T-helper 1 cell (primary cell): ENCODE measurements at places on chromosomes 4 and X.

DNA sequence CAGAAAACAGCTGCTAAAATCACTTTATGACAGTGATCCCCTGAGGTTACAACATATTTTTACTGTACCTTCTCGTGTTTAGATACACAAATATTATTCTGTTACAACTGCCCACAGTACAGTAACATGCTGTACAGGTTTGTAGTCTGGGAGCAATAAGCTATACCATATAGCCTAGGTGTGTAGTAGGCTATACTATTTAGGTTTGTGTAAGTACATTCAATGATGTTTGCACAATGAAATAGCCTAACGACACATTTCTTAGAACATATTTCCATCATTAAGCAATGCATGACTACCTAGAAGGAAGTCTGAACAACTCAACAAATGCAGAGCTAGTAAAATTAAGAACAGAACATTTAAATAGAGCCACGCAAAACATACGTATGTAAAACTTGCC is 112.7 kb downstream of the ZAR1 start:
- no peak for DNase-seq

DNA sequence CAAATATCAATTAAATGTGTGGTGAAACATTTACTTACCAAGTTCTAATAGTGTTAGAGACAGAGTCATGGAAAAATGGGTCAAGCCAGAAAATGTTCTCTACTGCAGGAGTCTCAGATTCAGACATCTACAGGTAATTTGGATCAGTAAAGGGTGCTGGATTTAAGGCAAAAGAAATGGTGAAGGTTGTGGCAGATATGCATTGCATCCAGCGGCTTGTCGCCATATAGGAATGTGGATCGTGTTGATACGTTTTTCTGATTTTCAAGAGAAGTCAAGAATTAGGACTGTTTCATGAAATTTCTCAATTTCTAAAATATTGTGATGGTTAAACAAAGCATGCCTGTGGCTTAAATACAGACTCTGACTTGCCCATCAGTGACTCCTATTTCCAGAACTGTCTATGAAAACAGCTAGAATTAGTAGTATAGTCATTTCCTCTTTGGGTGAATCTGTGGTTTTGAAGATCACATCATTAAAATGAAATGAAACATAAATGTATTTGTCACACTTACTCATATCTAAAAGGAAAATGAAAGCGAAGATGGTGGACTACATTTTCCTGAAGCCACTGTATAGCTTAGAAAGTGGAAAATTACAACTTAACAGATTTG is 110.1 kb upstream of the VEGFC start:
- no peak for DNase-seq

- no peak for DNase-seq
Measured at GRCh38 chrX:68721991-68722860, 74.8 kb downstream of the STARD8 start.

- DNase-seq, result no peak
Measured at GRCh38 chr4:127048376-127049044, 584.2 kb upstream of the INTU start.

GRCh38 chr4:136664988-136665387 is 867.3 kb downstream of the PCDH18 start:
- DNase-seq, result no peak

GRCh38 chr4:101229116-101229515 is 118.2 kb downstream of the PPP3CA start:
- DNase-seq, result no peak

DNA sequence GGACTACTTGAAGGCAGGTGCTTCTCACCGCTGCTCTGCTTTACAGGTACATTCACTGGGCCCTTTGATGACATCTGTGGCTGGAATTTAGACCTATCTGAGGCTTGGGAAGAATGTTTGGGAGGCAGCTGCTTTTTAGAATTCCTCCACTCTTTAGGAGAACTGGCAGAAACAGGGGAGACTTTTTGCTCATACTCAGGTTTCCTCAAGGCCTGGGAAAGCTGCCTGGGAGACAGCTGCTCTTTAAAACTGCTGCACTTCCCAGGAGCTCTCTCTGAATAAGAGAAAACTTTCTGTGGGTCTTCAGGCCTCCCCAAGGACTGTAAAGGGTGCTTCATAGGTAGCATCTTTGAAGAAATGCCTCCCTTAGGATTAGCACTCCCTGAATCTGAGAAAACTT is 14.3 kb downstream of the CT47C1 start:
- no peak for DNase-seq

DNA sequence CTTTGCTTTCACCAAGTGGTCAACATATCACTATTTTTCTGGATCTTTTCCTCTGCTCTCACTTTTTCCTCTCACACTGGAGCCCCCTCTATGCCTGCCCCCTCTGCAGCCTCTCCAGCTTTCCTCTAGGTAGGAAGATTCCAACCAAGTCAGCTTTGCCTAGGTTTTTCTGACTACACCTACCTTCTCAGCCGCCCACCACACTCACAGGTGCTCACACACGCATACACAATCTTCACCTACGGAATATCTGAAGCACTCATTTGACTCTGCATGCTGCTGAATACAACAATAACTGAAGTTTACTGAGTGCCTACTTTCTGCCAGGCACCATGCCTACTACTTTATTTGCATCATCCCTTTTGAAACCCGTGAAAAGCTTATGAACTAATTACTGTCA is 328.0 kb downstream of the PPP3CA start:
- DNase-seq, result no peak

GRCh38 chr4:122661176-122662160 is 40.6 kb upstream of the IL21 start:
- peak; percentile 23 for DNase-seq

- no peak for DNase-seq
Measured at GRCh38 chrX:46733226-46733625, 25.7 kb downstream of the SLC9A7 start.

DNA sequence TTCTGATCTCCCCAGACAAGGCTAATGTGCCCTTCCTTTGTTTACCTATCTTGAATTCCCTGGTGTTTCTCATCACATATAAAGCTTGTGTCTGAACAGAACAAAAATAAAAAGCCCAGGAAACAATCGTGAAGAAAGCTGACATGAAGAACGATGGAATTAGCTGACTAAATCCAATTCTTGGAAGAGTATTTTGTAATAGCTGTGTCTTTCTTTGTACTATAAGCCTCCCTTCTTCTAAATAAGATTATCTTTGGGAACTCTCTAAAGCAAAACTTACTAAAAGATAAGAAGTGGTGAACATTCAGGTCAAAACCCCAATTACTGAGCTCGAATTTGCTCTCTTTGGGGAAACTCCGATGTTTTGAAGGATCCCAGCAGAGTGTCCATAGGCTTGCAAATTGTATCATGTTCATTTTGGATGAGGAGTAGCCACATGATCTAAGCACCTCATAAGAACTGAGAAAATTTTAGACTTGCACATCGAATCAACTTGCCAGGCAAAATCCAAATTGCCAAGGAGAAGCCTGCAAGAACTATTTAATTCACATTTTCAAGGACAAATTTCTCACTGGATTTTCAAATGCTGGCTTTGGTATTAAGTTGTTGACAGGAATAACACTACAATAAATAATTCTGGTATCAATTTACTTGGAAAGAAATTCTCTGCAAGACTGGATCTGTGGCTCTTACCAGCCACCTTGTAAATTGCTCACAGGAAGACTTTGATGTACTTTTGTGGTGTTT is 106.2 kb downstream of the LNX1 start:
- no peak for DNase-seq

DNA sequence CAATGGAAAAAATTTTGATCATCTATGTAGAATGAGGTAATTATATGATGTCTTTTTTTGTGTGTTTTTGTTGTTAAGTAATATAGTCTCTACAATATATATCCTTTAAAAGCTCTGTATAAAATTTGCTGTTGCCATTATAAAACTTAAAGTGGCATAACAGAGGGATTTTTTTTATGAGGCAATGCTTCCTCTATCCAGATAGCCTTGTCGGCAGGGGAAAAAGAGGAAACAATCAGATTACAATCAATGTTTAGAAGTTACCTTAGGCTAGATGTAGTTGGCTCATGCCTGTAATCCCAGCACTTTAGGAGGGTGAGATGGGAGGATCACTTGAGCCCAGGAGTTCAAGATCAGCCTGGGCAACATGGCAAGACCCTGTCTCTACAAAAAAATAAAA is 86.8 kb downstream of the DIAPH2 start:
- no peak for DNase-seq

DNA sequence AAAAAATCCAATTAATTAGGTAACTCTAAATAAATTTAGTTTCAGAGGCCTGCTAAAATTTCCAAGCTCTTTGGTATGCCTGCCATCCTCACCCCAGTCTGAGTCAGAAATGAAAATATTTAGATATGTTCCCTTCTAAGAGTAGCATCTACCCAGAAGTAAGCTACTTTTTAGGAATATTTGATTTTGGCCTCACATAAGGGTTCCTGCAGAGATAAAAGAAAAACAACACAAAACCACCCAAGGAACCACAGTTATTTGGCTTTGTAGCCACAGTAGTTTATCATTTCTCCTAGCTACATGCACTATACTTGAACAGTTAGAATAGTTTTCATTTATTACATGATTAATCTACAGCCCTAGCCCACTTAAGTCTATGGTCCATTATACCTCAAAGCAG is 192.6 kb upstream of the FAM241A start:
- no peak for DNase-seq

- no peak for DNase-seq
Measured at GRCh38 chr4:152099555-152099954, 338.7 kb upstream of the GATB start.

DNA sequence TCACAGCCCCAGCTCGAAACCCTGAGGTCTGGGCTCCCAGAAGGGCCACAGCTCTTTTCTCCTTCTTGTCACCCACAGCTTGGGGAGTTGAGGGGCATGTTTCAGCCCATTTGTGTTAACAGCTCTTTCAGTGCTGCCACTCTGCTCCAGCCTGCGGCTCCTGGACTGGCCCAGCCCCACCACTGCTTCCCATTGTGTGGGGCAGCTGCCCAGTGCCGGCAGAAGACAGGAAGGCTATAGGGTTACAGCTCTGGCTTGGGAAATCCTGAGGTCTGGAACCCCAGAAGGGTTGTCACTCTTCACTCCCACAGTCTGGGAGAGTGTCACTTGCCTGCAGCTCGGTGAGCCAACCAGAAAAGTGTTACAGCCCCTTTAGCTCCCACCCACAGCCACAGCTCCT is 7.0 kb upstream of the HNRNPD start:
- DNase-seq, result no peak

GRCh38 chr4:95362906-95363558 is 185.7 kb downstream of the UNC5C start:
- no peak for DNase-seq

DNA sequence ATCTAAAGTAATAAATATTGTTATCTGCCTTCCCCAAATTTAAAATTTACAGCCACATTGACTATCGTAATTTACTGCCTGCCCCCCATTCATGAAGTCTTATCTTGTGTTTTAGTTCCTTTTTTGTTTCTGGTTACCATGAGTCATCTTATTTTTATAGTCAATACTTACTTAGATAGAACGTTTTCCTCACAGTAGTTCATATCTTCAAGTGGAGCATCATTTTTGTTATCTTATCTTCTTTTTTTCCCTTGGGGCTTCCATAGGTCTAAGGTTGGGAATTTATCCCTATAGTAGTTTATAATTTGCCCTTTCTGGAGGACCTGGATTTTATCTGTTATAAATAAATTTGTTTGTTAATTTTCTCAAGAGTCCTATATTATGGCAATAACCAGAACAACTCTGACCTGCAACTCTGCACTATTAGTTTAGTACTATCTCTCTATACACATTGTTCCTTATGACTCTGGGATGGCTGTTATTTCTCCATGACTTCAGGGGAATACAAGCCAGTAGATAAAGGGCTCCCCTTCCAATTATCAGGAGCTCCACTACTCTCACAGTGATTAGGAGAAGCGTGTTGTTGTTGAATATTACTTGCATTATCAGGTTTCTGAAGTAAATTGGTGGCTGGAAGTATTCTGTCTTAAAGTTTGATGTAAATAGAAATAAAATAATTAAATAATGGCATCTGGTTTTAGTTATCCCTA is 330.6 kb downstream of the GALNTL6 start:
- DNase-seq, result no peak
